Putamen (tissue), 1 donor: ENCODE measurements at places on chromosomes 16 and 17.

- no peak for DNase-seq
Observed at GRCh38 chr16:55283812-55284717, 39.9 kb upstream of the IRX6 start.

- no peak for DNase-seq
Observed at GRCh38 chr16:58160855-58161254, 31.7 kb upstream of the CFAP20 start.

DNA sequence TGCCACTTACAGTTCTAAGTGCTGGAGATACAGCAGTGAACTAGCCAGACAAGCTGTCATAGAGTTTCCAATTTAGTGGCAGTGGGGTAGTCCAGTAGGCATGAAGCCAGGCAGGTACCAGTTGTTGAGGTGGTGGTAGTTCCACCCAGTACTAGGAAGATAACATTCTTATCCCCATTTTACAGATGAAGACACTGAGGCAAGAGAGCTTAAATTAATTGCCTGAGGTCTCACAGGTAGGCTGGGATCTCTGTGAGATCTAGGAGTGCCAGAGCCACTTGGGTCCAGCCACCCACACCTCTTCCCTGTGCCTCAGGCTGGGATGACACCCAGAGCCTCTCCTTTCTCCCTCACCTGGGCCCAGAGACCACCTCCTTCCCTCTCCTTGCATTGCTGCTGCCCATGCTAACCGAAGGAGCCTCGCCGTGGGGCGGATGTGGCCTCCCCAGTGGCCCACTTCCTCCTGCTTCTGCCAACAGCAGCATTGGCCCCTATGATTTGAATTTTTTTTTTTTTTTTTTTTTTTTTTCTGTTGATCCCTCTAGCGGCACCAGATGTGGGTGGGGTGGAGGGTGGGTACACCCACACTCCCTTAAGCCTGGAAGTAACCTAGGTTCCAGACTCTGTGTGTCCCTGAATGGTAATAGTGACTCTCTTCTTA lies 114.0 kb downstream of the PRKCB start:
- DNase-seq, result no peak

DNA sequence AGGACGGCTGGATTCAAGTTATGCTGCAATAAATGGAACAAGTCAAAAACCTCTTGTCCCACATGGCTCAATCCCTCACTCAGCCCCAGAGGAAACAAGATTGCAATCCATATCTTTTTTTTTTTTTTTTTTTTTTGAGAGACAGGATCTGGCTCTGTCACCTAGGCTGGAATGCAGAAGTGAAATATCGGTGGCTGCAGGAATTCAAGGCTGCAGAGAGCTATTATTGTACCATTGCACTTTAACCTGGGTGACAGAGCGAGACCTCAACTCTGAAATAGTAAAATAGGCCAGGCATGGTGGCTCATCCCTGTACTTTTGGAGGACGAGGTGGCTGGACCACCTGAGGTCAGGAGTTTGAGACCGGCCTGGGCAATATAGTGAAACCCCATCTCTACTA lies 2.7 kb upstream of the PDE6G start:
- DNase-seq, result no peak

DNA sequence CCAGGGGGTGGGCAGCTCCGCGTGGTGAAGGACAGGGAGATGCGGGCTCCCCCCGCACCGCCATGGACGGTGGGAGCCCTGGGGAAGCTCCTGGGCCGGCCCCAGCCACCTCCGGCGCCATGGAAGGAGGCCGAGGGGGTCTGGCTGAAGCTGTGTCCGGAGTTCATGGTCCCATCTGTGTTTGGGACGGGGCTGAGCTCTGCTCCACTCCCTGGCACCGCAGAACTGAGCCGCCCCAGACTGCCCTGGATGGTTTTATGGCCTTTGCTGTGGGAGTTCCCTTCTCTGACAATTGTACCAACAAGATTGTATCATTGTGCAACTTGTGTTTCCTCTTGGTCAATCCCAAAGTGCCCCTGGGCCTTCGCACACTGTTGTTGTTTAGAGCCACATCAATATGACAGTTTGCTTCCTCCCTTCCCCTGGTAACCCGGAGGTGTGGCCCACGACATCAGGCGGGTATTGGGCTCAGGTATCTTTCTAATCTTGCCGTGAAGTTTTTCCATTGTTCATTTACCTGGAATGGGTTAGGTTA lies 942 bp downstream of the KRT23 start:
- no peak for DNase-seq

GRCh38 chr16:18950469-18951185 lies 24.4 kb upstream of the SMG1 start:
- DNase-seq, result no peak

GRCh38 chr16:11202260-11203091 lies 53.5 kb downstream of the SOCS1 start:
- no peak for DNase-seq

GRCh38 chr17:12050646-12051225 lies 30.1 kb downstream of the MAP2K4 start:
- DNase-seq, result no peak

DNA sequence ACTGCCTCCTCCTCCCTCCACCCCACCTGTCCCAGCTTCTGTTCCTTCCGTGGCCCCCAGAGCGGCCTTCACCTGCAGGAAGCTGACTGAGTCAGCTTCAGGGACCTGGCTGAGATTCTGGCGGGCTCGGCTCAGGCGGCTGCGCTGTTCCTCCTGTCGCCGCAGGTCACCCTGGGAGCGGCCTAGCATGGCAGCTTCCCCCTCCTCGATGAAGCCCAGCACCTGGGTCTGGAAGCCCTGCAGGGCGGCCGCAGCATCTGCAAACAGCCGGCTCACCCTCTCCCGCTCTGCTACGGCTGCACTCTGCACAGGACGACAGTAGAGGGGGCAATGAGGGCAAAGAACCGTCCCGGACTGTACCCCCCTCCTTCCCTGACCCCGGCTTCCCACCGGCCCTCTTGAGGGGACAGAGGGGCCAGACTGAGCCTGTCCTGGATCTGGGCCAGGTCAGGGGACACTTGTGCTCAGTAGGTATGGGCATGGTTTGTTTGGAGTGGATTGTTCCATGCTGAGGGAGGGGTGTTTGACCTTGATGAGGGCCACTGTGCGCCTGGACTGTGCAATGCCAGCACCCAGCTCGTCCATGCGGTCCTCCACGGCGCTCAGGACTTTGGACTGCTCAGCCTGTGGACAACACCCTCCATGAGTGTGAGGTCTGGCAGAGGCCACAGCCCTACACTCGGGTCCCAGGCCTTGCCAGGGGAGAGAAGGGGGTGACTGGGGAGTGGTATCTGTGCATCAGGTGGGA lies 2.0 kb downstream of the TRIM47 start:
- no peak for DNase-seq

- no peak for DNase-seq
Observed at GRCh38 chr17:39239640-39240314, 14.0 kb upstream of the STAC2 start.

DNA sequence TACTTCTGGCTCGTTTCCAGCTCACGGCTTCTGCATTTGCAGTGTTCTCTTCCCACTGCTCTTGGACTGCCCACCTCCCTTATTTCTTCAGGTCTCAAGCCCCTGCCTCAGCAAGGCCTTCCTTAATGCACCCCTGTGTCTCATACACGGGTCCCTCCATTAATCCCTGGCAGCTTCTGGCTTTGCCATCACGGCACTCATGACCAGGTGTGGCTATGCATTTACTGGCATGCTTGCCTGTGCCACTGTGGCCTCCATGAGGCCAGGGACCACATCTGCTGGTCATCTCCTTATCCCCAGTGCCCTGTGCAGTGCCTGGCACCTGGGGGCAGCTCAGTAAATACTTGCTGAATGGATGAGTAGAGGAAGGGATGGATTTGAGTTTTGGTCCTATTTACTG lies 114.1 kb downstream of the C16orf78 start:
- DNase-seq, result no peak

DNA sequence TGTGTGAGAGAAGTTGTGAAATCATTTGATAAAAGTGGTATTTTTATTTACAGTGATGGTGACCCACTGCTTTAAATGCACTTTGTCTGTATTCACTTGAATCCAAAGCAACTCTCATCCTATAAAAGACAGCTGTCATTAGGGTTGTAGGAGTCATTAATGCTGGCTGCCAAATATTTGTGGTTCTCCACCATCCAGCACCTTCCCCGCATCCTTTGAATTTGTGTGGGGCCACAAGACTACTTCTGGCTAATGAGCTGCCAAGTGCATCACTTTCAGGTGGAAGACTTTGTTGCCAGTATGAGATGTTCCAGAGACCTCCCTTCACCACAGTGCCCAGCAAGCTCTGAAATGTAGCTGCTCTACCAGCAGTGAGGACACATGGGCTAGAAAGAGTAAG lies 43.4 kb downstream of the CMTM3 start:
- DNase-seq, result no peak

- no peak for DNase-seq
Observed at GRCh38 chr17:39527220-39527813, 66.0 kb downstream of the CDK12 start.

- DNase-seq, result no peak
Observed at GRCh38 chr16:53111078-53111791, 56.4 kb downstream of the CHD9 start.

- no peak for DNase-seq
Observed at GRCh38 chr17:56602292-56603130, 9.0 kb downstream of the NOG start.

DNA sequence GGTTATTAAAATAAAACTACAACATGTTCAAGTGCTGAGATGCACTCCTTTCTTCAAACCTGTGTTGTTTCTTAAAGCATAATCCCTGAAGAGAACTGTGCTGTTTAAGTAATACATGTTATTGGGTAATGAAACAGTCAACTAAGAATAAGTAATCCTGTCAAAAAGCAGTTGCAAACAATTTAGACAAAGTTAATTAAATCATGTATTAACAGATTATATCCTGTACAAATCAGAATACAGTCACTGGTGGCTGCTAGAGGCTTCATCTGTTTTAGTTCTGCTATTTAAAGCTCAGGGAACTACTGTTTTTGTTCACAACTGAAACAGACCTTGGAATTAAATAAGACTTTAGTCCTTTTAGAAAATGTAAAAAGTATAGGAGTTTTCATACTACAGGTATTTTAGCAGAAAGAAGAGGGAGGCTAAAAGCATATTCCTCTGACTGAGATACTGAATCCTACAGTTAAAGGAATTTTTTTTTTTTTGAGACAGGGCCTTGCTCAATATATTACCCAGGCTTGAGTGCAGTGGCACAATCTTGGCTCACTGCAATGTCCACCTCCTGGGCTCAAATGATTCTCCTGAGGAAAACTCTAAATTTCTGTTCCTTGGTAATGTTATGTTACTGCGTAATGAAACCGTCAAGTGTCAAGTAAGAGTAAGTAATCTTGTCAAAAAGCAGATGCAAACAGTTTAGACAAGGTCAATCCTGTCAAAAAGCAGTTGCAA lies 27.3 kb upstream of the ITGA2B start:
- DNase-seq, result no peak

GRCh38 chr17:15377200-15377599 lies 35.8 kb upstream of the TEKT3 start:
- no peak for DNase-seq

DNA sequence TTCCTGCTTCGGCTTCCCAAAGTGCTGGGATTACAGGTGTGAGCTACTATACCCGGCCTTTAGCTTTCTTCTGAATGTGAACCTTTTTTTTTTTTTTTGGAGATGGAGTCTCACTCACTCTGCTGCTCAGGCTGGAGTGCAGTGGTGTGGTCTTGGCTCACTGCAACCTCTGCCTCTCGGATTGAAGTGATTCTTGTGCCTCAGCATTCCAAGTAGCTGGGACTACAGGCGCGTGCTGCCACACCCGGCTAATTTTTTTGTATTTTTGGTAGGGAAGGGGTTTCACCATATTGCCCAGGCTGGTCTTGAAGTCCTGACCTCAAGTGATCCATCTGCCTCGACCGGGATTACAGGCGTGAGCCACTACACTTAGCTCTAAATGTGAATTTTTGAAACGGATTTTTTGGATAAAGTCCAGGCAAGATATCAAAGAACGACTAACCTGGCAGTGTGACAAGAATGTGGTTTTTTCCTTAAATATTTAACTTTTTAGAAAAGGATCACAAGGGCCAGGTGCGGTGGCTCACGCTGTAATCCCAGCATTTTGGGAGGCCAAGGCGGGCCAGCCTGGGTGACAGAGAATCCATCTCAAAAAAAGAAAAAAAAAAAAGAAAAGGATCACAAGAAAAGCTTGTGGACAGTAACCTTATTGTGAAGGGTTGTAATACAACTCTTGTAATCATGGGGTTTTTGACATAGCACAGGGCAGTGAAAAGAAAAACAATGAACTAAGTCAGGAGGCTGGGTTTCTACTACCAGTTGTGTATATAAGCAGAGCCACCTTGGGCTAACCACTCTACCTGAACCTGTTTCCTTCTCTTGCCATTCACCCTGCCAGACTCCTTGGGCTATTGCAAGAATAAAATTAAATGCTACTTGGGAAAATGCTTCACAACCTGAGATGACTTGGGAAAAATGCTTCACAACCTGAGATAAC lies 6.2 kb downstream of the BRCA1 start:
- DNase-seq, result no peak

DNA sequence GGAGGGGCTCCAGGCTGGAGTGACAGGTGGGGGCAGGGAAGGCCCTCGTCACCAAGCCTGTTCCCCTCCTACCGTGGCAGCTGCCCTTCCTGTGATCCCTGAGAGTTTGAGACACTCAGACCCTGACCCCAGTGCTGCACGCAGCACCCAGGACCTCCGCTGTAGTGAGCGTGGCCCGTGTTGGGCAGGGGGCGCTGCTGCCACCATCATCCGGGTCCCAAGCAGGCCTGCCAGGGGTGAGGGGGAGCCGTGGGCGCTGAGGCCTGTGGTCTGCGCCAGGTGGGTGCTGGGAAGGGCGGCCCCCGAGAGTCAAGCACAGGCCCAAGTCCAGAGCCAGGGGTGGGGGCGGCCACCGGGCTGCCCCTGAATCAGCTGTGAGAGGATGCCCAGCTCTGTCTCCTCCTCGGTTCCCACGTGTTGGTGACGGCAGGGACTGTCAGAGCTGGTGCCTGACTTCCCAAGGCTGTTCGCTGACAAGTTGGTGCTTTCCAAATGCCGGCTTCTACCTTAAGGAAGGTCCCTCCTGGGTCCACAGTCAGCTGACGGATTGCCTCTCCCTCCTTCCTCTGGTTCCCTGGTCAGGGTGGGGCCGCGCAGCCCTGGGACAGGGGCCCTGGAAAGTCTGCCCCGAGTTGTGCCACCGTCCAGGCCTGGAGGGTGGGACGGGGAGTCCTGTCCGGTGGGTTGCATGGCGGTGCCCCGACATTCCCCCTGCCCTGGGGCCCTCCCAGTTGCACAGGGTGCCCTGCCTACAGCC lies 31.1 kb downstream of the TPSG1 start:
- no peak for DNase-seq

GRCh38 chr17:33684735-33685134 lies 391.6 kb upstream of the ASIC2 start:
- no peak for DNase-seq

DNA sequence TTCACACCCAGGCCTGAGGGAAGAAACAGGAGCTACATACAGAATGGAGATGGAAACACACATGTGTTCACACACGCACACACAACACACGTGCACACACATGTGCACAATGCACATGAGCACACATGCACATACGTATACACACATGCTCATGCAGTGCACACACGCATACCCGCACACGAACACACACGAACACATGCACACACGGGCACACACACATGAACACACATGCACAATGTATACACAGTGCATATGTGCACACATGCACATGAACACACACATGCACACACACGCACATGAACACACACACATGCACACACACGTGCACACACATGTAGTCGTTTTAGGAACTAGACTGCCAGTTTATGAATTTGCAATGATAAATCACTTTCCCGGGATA lies 49.3 kb upstream of the CDR2 start:
- DNase-seq, result no peak
